ENCODE measurements at places on chromosomes 1 and 21. TPM values are rescaled to one million over a fixed set of nuclear protein-coding genes. Genes with fewer than 3 reads are reported as not detected.
A peak's percentile ranks its signal among the peaks of the same experiment; 100 is the strongest.

DNA sequence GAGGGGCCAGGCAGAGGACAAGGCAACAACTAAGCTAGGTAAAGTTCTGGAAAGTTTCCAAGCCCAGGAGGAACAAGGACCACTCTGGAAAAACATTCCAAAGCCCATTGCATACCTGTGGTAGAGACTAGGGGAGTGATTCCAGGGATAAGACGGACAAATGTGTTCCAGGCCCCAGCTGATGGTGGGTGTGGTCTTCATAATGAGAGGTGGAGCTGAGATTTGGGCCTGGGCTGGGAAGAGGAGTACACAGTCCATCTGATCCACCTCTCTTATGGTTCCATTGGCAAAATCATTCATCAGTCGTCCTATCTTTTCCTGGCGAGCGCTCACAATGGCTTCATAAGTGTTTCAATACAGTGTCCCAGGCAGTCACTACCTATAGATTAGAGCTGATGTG lies 4.5 kb downstream of the KLHDC7A start:
- DNase-seq: no peak

DNA sequence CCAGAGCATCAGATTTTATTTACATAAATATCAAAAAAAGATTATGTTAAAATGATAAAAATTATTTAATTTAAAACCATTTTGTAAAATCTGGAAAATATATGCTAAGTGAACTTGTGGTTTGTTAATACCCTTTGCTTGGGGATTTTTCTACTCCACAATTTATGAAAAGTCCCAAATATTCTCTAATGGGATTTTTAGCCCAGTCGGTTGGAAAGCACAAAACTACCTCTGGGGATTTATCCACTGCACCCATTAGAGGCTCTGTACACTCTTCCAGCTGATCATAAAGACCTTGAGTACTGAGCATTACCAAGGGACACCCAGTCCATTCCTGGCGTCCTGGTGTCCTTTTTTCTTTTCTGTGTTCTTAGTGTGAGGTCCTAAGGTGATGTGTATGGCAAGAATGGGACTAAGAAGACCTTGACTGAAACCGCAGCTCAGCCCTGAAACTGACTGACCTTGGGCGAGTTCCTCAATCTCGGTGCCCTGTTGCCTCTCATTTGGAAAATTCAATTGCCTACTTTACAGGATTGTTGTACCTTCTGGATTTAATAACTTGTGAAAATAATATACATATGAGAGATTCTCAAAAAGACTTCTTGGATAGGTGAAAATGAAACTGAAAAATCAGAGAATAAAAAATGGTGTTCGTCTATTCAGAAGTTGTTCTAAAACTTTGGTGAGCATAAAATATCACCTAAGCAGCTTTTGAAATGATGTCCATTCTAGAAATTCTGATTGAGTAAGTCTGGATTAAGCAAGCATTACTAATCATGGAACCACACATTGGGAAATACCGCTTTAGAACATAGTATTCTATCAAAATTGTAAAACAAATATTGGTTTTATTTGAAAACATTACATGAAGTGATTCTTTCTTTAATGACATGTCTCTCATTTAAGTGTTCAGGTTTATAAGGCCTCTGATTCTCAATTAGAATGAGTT lies 21.5 kb upstream of the SAMSN1 start:
- no peak for DNase-seq

GRCh38 chr1:147826259-147826658 lies 65.9 kb upstream of the GJA5 start:
- no peak for DNase-seq

GRCh38 chr1:158126425-158126824 lies 54.3 kb upstream of the CD1D start:
- no peak for DNase-seq

GRCh38 chr1:3902571-3903091 lies 2.6 kb upstream of the C1orf174 start:
- no peak for DNase-seq

GRCh38 chr1:115062542-115063004 lies 26.7 kb downstream of the TSPAN2 start:
- no peak for DNase-seq

- DNase-seq: no peak
Measured at GRCh38 chr1:29052100-29052499, 71.6 kb downstream of the TMEM200B start.

DNA sequence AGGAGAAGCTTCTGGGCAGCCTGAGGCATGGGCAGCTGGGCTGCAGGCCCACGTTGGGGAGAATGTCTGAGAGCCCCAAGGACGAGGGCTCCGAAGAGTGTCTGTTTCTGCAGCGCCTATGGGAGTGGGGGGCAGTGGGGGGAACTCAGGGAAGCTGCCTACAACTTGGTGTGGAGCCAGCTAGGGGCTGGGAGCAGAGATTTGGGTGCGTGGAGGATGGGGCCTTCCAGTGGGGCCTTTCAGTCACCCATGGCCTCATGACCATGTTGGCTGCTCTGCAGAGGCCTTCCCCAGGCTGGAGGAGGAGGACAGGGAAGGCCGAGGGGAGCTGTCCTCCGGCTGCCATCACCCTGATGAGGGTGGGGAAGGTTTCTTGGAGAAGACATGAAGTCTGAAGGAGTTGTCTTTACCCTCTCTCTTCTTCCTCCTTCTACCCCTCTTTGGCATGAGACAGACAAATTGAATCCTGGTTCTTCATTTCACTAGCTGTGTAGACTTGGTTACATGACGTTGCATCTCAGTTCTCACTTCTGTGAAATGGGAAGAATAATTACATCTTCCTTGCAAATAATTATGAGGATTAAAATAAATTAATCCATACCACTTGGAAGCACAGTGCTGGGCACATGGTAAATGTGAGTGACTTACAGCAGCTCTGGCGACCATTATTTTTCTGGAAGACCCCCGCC lies 8.3 kb downstream of the PPFIA4 start:
- DNase-seq: no peak

GRCh38 chr21:33011462-33011861 lies 14.3 kb upstream of the OLIG2 start:
- peak; percentile 37 for DNase-seq

GRCh38 chr1:12473596-12474362 lies 144.2 kb downstream of the DHRS3 start:
- no peak for DNase-seq

- no peak for DNase-seq
Measured at GRCh38 chr1:207893737-207894582, 17.0 kb downstream of the CD34 start.

DNA sequence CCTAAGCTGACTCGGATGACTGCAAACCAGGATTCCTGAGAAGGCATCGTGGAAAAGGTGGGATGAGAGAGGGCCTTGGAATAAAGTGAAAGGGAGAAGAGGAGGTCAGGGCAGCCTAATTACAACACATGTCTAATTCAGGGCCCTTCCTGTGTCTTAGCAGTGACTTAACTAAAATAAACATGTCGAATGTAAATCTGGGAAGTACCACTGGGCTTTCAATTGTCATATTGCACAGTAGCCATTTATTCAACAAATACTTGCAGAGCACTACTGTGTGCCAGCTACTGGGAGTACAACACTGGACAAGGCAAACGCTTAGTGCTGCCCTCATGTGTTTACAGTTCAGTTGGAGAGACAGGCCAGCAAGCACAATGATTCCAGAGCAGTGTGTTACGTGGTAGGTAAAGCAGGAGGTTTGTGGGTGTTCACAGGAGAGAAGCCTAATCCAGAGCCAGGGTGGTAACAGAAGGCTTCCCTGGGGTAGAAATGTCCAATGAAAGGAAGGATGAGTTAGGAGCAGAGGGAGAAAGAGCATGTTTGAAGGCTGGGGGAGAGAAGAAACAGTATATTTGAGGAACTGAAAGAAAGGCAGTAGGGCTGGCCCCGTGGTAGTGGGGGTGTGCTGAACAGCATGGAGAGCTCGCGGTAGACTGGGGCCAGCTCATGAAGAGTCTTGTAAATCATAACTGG lies 38.0 kb upstream of the RASAL2 start:
- DNase-seq: no peak

Gene OR10Z1
- not detected for total RNA-seq

Gene TINAGL1
- total RNA-seq: 107 TPM

Gene FCER1G
- 31.9 TPM for total RNA-seq

Gene ATG4C
- 4.4 TPM for total RNA-seq

Gene RBM34
- 60.0 TPM for total RNA-seq

Gene ASCL5
- total RNA-seq: not detected

Gene DPT
- total RNA-seq: 6.1 TPM

Data from lower leg skin (tissue), 4 donors.